ENCODE measurements at places on chromosomes 5 and 9.

DNA sequence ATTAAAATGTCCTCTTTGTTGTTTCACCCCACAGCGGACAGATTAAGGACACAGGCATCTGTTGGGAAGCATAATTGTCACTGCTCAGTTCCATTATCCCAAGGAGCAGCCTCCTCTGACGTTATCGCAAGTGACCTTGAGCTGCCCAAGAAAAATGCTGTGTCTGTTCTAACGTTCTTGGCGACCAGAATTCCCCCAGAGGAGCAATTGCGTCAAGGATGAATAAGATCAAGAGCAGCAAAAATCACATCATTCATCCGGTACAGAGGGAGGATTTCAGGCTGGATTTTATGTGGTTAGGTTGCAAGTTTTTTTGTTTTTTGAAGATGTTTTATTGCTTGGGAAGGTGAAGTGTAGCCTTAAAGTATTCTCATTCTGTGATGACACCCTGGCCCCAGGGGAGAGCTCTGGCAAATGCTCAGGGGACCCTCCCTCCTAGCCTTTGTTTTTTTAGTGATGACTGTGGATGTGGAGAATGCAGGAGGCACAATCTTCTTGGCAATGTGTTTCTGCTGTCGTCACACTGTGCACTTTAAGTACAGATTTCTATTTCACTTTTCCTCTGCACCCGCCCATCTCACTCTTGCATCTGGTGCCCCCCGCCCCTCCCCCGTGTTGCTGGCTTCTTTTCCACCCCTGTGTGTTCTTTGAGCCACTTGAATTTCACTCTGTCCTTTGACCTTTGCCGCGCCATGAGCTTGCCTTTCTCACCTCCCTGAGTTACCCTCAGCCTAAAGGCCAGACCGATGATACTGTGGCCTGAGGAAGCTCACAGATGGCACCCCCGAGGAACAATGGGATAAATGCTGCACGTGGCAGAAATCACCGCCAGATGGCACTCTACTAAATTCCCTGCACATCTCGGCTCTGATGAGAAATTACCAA lies 308.5 kb downstream of the RAB3C start:
- peak; percentile 66 for DNase-seq

DNA sequence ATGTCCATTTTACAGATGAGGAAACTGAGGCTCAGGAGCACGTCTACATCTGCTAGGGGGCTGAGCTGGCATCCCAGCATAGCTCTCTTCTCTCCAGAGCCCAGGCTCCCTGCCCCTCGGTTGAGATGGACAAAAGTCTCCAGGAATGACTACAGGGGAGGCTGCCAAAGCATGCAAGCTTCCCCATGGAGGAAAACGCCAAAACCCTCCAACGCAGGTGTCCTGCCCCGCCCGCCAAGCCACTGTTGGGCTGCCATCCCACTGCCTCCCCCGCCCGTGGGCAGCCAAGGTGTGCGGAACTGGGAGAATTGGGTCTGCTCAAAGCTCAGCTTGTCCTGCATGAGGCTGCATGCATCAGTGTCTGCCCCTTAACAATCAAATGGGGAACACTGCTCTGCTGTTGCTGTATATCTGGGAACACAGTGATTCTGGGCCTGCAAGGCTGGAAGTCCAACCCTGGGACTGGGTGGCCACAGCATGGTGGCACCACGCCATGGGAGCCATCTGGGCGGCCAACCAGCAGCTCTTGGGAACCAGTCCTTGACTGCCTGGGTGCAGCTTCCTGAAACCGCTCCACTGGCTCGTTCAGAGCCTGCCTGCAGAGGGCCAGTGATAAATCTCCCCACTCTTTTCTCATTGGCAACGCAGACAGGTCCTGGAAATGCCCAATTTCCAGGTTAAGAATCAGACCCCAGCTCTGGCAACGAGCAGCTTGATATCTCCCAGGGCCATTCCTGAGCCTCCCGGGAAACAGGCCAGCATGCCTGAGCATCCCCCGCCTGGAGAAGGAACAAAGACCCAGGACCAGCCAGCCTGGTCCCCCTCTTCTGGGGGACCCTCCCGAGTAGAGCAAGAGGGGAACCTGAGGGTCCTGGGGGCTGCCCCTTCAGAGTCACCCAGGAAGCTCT lies 3.5 kb downstream of the RALGDS start:
- DNase-seq = no peak

DNA sequence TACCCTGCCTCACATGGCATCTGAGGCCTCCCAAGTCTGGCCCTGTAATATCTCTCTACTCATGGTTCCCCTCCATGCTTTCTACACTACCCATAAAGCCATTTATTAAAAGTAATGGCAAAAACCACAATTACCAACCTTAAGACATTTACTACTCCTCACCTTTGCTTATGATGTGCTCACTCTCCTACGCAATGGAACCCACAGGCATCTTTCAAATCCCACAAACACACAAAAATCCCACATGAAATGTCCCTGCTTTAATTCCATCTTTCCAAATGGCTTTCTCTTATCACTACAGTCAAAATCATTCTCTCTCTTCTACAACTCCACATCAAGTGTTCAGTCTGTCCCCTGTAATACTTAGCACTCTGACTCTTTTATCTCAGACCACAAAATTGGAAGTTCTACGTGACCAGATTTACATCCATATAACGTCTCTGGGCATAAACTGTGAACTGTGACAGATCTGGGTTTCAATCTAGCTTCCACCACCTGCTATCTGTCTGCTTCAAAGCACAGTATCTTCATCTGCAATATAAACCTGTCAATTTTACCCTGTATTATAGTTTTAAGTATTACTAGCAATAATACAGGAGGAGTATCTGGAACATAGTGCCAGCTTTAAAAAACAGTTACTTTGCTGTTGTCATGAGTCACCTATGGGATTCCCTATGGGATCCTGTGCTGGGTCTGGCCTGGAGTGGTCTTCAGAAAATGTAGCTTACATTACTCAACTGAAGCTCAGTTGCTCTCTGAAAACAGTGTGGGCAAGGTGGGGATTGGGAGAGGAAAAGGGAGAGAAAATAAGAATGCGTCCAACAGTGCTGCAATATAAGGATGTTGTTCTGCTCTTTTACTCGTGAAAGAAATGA lies 137.1 kb upstream of the TRIM32 start:
- DNase-seq = no peak

- DNase-seq = no peak
These were observed 185.4 kb upstream of the SEMA6A start for GRCh38 chr5:116759860-116760640.

DNA sequence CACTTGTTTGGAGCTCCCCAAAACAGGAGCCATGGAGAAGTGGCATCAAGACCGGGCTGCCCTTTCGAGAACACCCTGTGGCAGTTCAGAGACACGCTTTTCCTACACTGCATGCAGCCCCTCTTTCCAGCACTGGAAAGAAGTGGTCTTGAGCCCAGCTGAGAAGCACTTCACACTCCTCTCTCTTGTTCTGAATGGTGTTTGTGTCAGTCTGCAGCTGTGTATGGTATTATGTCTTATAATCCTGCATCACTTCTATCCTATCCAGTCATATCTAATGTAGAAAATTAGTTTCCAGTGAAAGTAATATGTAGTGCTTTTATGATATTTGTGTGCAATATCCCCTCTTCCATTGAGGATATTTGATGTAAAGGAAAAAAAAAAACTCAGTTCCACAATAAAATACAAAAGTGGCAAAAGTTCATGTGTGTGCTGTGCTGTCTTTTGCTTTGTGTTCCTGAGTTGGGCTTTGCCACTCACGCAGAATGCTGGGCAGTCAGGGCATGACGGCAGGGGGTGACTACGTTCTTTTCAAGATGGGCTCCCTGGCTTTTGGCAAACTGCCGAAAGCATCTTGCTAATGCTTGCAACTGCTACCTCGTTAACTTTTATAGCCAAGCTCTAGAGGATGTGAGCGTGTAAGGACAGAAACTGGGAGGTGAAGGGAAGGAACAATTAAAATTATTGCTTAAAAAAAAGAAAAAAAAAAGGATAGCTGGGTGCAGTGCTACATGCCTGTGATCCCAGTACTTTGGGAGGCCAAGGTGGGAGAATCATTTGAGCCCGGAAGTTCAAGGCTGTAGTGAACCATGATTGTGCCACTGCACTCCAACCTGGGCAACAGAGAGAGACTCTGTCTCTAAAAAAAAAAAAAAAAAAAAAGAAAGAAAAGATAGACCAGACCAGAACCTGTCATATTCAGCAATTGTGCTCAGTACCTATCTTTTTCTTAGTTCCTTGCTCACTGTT lies 102.2 kb downstream of the MAP1B start:
- no peak for DNase-seq

DNA sequence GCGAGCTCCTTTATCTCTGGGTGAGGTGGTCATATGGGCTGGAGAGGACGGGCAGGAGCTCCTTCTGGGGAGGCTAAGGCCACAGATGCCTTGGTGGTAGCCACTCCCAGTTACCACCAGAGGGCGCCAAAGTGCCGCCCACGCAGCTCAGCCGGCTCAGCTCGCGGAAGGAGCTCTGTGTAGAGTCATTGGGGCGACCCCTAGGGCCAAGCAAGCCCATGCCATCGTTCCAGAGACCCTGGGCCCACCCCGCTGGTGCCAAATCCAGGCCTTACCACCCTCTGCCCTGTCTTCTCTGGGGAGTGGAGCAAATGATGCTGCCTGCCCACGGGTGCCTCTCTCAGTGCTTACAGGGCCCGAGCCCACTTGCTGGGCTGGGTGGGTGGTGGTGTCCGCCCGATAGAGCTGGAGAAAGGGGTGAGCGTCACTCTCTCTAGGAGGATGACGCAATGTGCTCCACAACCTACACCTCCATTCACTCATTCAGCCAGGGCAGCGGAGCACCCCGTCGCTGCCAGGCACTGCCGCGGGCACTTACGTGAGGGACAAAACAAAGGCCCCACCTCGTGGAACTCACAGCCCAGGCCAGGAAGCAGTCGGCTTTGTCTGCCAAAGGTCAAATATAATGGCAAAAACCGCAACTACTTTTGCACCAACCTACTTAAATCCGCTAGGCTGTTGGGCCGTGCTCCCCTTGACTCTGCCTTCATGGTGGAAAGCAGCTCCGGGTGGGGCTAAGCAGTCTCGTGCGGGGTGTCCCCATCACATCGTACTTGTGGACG lies 13.8 kb downstream of the TSPAN17 start:
- peak; percentile 57 for DNase-seq

- no peak for DNase-seq
These were observed 46.2 kb downstream of the ANKRD33B start for GRCh38 chr5:10610058-10610457.

DNA sequence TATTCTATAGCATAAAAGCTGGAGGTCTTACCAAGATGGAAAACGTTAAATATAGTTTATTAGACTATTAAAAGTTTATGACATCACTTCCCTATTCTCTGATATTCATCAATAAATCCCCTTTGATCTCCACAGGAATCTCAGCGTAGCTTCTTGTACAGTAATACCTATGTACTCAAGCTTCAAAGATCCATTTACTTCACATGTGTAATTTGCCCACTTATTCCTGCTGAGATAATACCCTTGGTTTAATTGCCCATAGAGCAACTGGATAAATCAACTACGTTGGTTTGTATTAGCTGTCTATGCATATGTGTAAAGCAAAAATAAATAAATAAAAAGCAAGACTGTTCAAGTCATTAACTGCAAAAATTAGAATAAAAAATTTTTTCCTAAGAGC lies 219.7 kb downstream of the EFNA5 start:
- DNase-seq = no peak

DNA sequence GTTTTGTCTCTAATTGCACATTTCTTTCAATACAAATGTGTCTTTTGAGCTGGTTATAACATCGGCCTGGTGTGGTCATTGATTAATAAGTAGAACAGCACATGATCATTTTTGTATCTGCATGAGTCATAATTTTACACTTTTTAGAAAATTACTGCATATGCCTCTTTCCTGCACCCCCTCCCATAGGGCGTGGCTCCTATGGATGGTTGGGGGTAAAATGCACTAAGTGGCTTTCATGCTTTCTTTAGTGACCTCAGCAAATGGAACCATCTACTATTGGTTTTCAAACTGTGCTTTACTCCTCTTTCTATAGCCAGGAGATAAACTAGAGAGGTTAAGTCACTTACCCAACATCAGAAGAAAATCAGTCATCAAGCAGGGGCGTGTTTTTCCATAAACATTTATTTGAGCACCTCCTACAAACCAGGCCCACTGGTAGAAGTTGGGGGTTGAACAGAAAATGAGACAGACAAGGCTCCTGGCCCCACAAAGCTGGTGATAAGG lies 3.8 kb downstream of the ANXA6 start:
- no peak for DNase-seq

GRCh38 chr9:125990793-125991220 lies 243.6 kb downstream of the PBX3 start:
- DNase-seq = no peak

GRCh38 chr5:36373527-36374086 lies 71.9 kb upstream of the RANBP3L start:
- DNase-seq = peak; percentile 90

DNA sequence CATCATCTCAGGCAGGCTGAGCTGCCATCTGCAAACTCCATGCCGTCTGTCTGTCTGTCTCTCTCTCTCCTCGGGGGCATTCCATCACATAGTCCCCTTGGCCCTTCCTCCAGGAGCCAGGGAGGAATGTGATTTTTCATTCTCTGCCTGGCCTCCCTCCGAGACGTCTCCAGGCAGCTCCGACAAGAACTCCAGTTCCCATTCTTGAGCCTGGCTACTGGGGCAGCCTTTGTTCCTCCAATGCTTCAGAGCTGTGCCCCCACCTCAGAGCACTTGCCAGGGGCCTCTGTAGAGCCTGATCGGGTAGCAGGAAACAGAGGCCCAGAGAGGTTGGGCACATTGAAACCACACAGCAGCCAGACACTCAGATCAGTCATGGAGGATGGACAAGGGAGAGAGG lies 74.0 kb downstream of the COL27A1 start:
- no peak for DNase-seq

All from HCEC 1CT (cell line).